ENCODE measurements at places on chromosomes 1 and 21. TPM values are rescaled to one million over a fixed set of nuclear protein-coding genes. Genes with fewer than 3 reads are reported as not detected.

- peaks cover 15% of the 10 kb centered on the region for H3K4me1 ChIP-seq
- peaks cover 8% of the 10 kb centered on the region for H3K36me3 ChIP-seq
- no peak for DNase-seq
- H3K27me3 ChIP-seq, result no peaks in the 10 kb centered on the region
- no peak overlapping the region for H3K4me3 ChIP-seq
These were observed 6.8 kb downstream of the ARID1A start for GRCh38 chr1:26702680-26703038.

VAMP4 gene
- 13.9 TPM for total RNA-seq

GRCh38 chr1:51097171-51097570, 4.9 kb upstream of the C1orf185 start:
- no peaks in the 10 kb centered on the region for H3K4me1 ChIP-seq
- no peak overlapping the region for H3K4me3 ChIP-seq
- H3K36me3 ChIP-seq, result no peaks in the 10 kb centered on the region
- H3K27me3 ChIP-seq, result no peaks in the 10 kb centered on the region

FALEC gene
- total RNA-seq, result not detected

RAP1GAP gene
- 8.4 TPM for total RNA-seq

CYP2J2 gene
- 2.1 TPM for total RNA-seq
